Activated CD4-positive, alpha-beta T cell treated with anti-CD3 and anti-CD28 coated beads for 1 hour (primary cell): ENCODE measurements at places on chromosomes 7 and 10.

- DNase-seq: no peak
These were observed 72.6 kb downstream of the MKX start for GRCh38 chr10:27673065-27673464.

GRCh38 chr7:129950933-129951225, 1.9 kb downstream of the UBE2H start:
- DNase-seq: no peak

- no peak for DNase-seq
These were observed 117.5 kb upstream of the HGF start for GRCh38 chr7:81887098-81888090.

DNA sequence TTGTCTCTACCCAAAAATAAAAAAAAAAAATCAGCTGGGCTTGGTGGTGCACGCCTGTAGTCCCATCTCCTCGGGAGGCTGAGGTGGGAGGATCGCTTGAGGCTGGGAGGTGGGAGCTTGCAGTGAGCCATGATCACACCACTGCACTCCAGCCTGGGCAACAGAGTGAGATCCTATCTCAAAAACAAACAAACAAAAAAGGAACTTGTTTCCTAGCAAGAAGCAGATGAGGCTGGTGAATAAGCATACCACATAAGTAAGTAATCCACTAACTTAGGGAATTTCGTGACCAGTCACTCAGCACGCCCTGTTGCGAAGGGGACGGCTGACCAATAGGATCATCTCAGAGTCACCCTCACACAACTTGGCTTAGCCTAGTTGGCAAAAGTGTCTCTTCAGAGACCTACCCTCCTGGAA, 64.6 kb downstream of the CUX1 start:
- DNase-seq: no peak

DNA sequence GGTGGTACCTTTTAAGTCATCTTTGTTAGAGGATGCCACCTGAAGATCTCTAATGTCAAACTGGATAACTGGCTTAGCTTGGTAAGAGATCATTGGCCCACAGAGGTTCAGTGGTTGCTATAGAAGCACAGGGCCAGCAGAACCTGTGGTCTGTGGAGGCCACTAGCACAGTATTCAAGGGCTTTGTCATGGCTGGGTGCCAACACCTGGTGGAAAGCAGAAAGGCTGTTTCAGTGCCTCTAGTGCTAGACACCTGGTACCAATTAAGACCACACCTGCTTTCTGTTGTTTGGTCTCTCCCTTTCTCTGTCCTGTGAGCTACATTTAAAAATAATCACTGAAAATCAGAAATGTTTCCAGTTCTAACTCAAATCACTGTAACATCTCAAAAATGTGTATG, 10.0 kb upstream of the PCGF5 start:
- DNase-seq: no peak

DNA sequence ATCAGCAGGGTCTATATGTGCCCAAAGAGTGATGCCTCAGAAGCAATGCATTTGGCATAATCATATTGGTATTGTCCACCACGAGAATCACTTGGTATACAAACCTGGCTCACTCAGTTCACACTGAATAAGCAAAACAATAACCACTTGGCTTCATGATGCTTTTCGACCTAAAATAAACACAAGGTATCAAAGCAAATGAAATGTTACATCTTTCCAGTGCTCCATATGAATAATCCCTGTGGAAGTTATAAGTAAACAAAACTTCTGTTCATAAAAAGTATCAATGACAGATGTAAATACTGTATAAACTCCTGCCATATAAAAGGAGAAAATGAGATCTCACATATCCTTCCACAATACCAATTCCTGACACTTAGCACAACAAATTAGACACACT, 29.8 kb upstream of the EBLN1 start:
- no peak for DNase-seq
